Common myeloid progenitor, CD34-positive (primary cell): ENCODE measurements at places on chromosomes 13 and 19.

DNA sequence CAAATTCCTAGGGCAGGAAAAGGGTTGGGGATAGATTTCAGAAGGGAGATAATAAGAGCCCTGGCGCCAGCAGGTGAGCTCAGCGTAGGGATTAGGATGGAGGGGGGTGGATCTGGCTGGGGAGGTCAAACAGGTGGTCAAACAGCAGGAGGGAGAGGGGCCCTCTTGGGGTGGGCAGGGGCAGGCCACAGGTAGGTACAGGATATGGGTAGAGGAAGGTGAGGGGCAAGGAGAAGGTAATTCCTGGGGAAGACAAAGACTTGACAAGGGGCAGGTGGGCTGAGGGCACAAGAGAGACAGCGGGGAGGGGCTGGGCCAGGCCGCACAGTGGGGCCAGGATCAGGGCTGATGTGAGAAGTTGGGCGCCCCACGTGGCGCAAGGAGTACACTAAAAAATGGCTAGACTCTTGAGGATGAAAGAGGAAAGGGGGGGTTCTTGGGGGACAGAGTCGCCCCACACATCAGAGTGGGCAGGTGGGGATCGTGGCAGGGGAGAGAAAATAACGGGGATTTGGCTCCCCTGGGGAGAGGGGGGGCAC, 713 bp downstream of the KRI1 start:
- DNase-seq = peak; percentile 82

DNA sequence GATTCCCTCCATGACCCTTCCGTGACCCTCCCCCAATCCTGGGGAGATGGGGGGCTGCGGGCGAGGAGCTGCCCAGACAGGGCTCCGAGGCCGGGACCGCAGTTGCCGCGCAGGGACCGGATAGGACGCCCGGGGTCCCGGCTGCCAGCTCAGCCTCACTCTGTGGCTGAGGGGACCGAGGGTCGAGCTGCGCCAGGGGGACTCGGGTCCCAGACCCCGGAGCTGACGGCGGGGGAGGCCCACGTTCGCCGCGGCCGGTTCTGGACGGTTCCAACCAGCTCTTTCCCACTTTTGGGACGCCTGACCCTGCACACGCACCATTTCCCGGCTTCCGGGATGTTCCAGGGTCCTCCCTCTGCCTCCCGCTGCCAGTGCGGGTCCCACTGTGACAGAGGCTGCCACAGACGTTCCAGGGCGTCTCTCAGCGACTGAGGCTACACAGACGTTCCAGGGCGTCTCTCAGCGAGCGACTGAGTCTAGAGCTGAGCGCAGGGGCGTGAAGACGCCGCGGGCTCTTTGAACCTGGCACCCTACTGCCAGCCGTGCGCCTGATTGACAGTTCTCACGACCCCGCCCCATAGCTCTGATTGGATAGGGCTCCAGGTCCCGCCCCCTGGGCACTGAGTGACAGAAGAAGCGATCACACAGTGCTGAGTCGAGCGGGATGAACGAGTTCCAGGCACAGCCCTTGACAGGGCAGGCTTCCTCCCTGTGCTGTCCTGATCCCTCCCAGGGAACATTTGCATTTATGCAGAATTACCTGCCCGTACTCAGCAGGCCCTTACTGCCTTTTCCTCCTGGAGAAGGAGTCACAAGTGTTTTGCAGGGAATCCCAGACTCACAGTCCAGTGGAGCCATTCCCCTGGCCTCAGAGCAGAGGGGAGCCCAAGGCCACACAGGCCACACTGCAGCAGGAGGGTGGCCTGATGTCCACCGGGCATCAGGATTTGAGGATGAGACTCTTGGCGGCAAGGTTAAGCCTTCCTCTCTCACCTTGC, at the start of gene ZNF563:
Gene ZNF563 (minus strand): TSS at position 472 of the 998 bp plus-strand sequence. CDS start 151 bp downstream, at position 321.
- DNase-seq = peak; percentile 97

DNA sequence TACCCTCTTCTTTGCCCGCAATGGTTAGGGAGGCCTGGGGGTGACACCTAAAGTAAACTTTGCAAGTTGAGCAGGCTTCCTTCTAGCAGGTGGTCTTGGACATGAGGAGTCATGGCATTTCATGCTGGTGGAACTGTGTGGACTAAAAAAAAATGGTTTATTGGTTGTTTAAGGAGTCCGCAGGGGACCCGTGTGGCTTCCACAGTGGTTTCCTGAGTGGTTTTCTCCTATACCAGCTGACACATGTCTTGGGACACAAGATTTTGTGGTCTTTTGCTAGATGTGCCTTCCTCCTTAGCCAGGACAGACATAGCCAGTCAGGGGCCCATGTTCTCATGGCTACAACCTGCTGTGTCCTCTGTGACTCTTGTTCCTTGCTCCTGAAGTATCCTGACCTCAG, 1.5 kb downstream of the ZNF543 start:
- DNase-seq = peak; percentile 43

- no peak for DNase-seq
Observed at GRCh38 chr13:66563076-66563475, 667.1 kb downstream of the PCDH9 start.

DNA sequence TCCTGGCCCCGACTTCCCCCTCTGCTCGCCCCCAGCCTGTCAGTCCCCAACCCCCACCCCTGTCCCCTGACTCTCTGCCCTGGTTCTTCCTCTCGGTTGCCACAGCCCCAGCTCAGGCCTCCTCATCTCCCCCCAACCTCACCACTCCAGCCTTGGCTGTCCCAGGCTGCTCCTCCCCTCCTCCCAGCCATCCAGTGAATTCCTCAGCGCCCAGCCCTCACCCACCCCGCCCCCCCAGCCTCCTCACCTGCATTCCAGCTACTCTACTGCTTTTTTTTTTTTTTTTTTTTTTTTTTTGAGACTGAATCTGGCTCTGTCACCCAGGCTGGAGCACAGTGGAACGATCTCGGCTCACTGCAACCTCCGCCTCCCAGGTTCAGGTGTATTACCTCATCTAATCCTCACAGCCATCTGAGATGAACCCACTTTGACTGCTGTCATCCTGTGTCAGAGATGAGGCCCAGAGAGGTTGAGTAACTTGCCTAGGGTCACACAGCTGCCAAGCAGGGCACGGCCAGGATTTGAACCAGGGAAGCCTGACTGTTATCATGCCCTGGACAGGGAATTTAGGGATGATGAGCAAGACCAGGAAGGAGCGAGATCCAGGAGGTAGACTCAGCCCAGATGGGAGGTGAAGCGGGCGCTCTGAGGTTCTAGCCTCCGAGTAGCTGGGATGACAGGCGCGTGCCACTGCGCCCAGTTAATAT, 2.6 kb downstream of the SULT2B1 start:
- no peak for DNase-seq

- DNase-seq = peak; percentile 98
Observed at GRCh38 chr19:48249502-48250014, 6.2 kb downstream of the CARD8 start.

DNA sequence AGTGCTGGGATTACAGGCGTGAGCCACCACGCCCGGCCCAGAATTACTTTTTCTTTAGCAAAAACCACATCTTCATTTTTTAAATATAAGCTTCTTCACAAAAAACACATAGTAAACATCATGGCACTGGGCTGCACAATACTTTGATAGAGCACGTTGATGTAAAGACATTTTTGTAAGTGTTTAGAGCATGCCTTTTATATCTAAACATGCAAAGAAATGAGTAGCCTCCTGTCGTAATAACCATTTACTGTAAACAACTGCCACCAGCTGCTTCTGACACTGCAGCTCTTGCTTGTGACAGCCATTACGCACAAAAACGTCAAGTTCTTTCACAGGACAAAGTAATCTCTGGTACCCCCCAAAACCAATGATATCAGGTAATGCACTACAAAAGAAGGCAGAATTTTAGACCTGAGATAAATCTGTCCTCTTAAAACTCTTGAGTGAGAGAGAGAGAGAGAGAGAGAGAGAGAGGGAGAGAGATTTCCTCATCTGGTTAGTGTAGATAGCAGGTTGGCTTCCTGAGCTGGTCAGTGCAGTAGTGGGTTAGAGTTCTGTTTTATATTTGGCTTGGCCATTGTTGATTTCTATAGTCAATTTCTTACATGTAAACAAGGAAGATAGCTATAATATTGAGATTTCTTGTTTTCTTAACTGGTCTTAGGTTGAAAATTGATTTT, 6.7 kb upstream of the ZNF548 start:
- DNase-seq = no peak

- DNase-seq = peak; percentile 41
Observed at GRCh38 chr19:45404557-45405434, at the start of gene PPP1R13L. PPP1R13L (minus strand) TSS chr19:45405069; CDS start chr19:45398318, 6,751 bp downstream.

GRCh38 chr13:65631078-65631477, 1599.1 kb downstream of the PCDH9 start:
- no peak for DNase-seq

GRCh38 chr13:82477436-82477835, 1404.8 kb downstream of the SLITRK1 start:
- DNase-seq = peak; percentile 5

- DNase-seq = no peak
Observed at GRCh38 chr19:33040994-33041827, 23.5 kb downstream of the RHPN2 start.

- DNase-seq = no peak
Observed at GRCh38 chr13:44449999-44450821, 76.6 kb downstream of the SERP2 start.

DNA sequence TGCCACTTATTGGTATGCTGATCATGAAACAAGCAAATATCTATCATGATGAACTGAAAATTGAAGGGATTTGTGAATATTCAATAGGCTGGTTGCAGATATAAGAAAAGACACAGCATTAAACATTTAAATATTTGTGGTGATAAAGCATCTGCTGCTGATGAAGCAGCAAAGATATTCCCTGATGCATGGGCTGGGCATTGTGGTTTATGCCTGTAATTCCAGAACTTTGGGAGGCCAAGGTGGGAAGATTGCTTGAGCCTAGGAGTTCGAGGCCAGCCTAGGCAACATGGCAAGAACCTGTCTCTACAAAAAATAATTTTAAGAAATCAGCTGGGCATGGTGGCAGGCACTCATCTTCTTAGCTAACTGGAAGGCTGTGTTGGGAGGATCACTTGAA, 54.5 kb downstream of the GPR180 start:
- no peak for DNase-seq

GRCh38 chr13:51542346-51543242, 41.7 kb upstream of the WDFY2 start:
- no peak for DNase-seq

GRCh38 chr13:110220471-110220870, 86.5 kb downstream of the COL4A1 start:
- peak; percentile 34 for DNase-seq

- DNase-seq = peak; percentile 47
Observed at GRCh38 chr13:97344265-97345175, 89.4 kb upstream of the RAP2A start.

DNA sequence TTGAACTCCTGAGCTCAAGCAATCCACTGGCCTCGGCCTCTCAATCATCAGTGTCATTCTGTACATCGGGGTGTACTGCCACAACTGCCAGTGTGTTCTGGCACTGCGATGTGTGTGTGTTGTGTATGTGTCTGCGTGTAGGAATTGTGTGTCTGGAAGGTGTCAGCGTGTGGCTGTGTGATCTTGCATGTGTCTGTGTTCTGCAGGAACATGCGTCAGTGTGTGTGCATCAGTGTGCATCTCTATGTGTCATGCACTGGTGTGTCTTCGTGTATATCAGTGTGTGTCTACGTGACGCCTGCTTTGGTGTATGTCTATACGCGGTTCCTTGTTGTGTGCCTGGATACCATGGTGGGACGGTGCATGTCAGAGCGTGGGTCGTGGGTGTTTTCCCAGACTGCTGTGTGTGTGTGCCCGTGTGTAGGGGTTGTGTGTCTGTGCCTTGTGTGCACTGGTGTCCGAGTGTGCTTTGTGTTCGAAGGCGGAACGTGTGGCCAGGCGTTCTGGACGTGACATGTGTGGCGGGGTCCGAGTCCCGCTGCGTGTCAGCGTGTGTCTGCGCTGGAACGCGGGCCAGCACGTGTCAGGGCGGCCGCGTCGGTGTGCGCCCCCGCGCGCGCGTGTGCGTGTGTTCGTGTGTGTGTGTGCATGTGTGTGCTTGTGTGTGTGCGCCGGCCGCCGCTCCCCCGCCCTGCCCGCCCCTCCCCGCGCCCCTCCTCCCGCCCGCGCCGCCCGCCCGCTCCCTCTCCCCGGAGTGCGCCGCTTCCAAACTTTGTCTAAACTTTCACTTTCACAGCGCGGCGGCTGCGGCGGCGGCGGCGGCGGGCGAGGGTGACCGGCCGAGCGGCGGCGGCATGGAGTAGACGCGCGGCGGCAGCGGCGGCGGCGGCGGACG, at the start of gene NFIX:
Gene NFIX (plus strand): TSS at position 775 of the 895 bp plus-strand sequence. CDS start 363 bp downstream, outside the sequence.
- peak; percentile 54 for DNase-seq

- peak; percentile 66 for DNase-seq
Observed at GRCh38 chr19:51971624-51972023, 15.0 kb downstream of the ZNF350 start.

DNA sequence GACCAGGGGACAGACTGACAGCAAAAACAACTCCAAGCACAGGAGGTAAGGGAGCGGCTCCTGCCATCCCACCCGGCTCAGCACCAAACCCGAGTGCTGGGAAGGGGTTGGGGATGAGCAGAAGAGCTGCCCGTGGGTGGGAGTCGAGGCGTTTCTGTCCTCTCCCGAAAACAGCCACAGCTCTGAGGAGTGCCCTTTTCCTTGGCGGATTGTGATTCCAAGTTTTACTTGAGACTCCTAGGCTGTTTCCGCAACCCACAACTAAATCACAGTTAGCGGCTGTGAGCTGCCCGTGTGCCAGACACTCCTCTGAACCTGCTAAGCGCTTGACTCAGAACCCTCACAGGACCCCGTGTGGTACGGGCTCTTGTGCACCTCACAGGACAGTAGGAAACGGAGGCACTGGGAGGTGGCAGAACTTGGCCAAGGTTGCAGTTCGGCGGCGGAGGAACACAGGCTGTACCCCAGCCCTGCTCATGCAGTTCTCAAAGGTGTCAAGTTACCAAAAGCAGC, 21.4 kb downstream of the CFAP97D2 start:
- DNase-seq = no peak
